Right ventricle myocardium superior (tissue), 1 donor: ENCODE measurements at places on chromosomes 7 and 10. TPM values are rescaled to one million over a fixed set of nuclear protein-coding genes. Genes with fewer than 3 reads are reported as not detected.

GRCh38 chr7:156823435-156823834, 69.5 kb downstream of the LMBR1 start:
- DNase-seq, result no peak

DNA sequence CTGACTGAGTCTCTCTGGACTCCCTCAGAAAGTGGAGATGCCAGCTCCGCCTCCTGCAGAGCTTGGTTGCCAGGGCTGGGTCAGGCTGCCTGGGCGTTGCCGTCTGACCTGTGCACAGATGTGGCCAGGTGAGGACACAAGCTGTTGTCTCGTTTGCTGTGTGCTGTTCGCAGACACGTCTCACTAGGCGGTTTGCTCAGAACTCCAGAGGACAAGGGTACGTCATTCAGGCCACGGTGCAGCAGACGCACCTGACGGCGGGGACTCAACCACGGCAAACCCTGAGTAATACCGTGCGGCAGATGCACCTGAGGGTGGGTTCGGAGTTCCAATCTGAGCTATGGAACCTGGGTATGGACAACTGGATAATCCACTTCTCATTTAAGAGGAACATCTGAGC, 11.7 kb downstream of the GPER1 start:
- no peak for DNase-seq

Gene FIS1
- total RNA-seq, result 336 TPM

GRCh38 chr10:101575580-101576210, 12.4 kb downstream of the POLL start:
- DNase-seq, result no peak

- DNase-seq, result peak; percentile 78
These were observed 140.8 kb downstream of the ADAM12 start for GRCh38 chr10:126247446-126247975.

- no peak for DNase-seq
These were observed 11.7 kb downstream of the TMEM254 start for GRCh38 chr10:80090121-80090520.

Gene NYAP1
- total RNA-seq, result 0.16 TPM

- DNase-seq, result peak; percentile 46
These were observed 2.8 kb upstream of the OR6V1 start for GRCh38 chr7:143049362-143049761.
